Aorta (tissue), 5 donors: ENCODE measurements at places on chromosomes 2 and 18.

GRCh38 chr18:75364512-75365253 is 62.8 kb downstream of the SMIM21 start:
- DNase-seq, result no peak

DNA sequence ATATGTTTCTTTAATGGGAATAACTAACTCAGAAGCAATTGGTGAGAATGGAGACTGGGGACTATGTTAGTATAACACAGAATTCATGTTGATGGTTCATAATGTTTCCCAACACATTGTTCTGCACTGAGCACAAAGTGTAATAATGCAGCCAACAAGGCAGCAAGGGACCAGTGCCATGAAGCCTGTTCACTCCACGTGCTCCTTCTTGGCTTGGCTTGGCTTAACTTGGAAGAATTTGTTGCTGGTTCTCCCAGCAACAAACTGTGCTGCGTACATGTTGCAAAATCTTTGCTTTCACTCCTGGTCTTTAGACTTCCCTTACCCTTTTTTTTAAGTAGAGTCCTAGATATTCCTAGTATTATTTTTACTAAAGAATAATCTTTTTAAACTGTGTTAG is 129.7 kb downstream of the MAP3K20 start:
- peak; percentile 85 for DNase-seq

GRCh38 chr2:6454286-6454990 is 411.3 kb downstream of the CMPK2 start:
- no peak for DNase-seq

GRCh38 chr2:73614997-73615396 is 27.2 kb downstream of the NAT8 start:
- no peak for DNase-seq

DNA sequence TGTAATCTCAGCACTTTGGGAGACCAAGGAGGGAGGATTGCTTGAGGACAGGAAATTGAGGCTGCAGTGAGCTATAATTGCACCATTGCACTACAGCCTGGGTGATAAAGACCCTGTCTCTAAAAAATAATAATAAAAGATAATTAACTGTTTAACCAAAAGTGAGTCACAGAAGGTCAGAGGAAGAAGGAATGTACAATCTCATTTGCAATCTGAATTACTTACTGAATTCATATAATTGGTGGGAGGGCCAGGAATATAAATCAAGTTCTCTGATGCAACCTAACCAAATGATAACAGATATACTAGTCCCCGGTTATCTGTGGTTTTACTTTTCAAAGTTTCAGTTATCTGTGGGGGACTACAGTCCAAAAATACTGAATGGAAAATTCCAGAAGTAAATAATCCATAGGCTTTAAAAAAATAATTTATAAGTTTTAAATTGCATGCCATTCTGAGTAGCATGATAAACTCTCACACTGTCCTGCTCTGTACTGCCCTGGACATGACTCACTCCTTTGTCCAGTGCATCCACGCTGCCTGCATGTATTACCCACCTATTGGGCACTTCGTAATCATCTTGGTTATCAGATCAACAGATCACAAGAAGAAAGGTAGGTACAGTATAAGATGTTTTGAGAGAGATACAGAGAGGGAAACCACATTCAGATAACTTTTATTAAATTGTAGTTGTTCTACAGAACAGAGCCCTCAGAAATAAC is 12.8 kb upstream of the MATN3 start:
- DNase-seq, result no peak

DNA sequence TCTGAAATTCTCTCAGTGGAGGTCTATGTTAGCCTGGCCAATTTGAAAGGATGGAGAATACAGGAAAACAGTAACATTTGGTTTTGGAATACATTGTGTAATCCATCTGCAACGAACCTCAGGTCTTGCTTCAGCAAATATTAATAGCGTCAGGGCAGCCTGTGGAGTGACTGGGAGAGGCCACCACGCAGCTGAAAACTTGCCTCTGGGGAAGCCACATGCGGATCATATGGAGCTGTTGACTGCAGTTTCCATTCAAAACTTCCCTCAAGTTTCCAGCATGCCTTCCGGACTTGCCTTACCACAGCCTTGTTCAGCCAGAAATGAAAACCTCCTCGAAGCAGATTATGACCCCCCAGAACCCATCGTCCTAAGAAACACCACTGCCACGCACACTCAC is 25.7 kb downstream of the BCL11A start:
- no peak for DNase-seq

- DNase-seq, result no peak
Measured at GRCh38 chr2:56287508-56287907, 103.7 kb downstream of the CCDC85A start.

DNA sequence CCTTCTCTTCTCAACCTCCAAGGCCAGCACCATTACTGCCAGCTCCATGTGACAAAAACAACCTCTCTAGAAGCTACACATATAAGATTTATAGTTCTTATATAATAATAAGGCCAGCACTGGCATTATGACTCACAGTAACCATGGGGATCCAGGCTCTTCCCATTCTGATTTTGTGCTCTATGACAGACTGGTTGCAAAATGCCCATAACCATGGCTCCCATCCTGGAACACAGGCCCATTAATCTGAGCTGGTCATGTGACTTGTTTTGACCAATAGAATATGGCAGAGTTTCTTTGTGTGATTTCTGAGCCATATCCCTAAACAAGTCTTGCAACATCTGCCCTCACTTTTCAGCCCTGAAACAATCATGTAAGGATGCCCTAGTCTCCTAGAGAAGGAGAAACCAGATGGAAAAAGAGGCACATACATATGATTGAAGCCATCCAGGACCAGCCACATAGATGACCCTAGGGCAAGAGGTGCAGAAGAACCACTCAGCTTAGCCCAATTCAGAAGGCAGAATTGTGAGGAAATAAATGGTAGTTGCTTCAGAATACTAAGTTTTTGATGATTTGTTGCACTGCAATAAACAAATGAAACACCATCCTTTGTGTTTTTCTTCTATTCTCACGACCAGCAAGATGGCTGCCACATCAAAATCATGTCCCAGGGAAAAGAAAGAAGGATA is 173.9 kb downstream of the SUCLG1 start:
- no peak for DNase-seq

GRCh38 chr2:219499555-219499954 is 864 bp downstream of the GMPPA start:
- DNase-seq, result no peak

GRCh38 chr18:8983195-8983594 is 119.3 kb upstream of the NDUFV2 start:
- DNase-seq, result no peak

DNA sequence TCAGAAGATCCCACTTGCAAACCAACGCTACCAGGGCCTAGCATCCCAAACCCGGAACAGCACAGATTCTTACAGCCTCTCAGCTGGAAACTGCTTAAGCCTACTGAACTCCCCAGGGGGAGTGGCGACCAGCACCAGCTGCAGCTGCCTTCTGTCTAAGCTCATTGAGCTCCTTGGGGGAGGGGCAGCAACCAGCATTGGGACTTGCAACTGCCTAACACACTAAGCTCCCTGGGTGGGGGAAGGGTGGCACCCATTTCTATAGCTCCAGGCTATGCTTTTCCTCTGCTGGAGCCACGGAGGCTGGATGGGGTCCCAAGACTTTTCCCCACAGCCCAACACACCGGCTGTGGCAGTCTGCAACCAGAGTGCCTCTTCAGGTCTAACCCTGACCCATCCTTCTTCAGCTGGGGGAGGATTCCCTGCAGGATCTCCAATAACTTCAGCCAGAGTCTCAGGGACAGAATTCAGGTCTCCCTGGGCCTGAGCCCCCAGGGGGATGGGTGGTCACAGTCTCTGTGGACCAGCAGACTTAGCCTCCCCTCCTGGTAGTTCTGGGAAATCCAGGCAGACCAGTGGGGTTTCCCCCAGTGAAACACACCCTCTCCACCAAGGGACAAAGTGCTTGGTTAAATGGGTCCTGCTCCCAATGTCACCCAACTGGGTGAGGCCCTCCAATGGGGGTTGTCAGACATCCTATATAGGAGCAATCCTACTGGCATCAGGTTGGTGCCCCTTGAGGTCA is 45.9 kb upstream of the ITGA4 start:
- peak; percentile 58 for DNase-seq

DNA sequence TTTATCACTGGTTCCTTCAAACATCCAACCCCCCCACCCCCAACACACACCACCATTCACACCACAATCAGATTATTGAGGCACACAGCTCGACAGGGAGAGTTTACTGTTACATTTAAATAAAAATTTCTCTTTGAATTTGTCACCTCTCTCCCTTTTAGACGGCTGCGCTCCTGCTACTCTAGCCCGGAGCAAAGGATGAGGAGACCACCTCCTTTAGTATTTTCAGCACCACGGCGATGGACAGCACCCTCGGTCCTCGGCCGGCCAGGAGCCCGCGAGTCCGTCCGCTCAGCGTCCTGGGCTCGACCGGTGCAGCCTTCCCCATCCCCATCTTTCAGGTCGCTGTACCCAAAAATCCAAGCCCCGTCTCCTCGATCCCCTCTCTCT is 892 bp downstream of the CELF4 start:
- peak; percentile 88 for DNase-seq

DNA sequence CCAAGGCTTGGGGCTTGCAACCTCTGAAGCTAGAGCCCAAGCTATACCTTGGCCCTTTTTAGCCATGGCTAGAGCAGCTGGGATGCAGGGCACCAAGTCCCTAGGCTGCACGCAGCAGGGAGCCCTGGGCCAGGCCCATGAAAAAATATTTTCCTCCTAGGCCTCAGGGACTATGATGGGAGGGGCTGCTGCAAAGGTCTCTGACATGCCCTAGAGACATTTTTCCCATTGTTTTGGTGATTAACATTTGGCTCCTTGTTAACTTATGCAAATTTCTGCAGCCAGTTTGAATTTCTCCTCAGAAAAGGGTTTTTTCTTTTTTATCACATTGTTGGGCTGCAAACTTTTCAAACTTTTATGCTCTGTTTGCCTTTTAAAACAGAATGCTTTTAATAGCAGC is 56.9 kb upstream of the LHCGR start:
- no peak for DNase-seq

DNA sequence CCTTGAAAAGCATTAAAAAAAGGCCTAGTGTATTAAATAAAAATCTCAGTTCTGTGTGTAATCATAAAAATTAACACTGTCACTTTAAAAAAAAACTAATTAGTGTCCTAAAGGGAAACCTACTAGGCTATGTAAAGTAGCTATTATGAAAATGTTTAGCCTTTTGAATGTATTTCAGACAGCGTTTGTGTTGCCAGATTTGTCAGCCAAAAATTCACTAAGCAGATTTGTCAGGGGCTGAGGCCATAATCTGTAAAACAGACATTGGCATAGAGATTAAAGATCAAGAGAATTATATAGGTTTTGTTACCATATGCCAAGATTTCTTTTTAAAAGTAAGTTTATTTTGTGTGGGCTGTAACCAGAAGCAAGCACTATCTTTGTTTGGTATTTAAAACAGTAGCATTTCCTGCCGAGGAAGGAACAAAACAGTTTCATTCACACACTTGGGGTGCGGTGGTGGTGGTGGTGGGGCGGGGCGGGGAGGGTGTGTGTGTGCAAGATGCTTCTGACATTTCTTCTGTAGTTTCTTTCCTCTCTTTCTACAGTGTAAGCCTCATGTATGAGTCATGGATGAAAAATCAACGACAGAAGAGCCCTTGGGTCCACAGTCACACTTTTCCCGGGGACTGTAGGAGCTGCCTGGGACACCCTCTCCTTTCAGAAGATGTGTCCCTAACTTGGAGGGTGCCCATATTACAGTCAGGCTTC is 328.5 kb upstream of the FANCL start:
- no peak for DNase-seq

DNA sequence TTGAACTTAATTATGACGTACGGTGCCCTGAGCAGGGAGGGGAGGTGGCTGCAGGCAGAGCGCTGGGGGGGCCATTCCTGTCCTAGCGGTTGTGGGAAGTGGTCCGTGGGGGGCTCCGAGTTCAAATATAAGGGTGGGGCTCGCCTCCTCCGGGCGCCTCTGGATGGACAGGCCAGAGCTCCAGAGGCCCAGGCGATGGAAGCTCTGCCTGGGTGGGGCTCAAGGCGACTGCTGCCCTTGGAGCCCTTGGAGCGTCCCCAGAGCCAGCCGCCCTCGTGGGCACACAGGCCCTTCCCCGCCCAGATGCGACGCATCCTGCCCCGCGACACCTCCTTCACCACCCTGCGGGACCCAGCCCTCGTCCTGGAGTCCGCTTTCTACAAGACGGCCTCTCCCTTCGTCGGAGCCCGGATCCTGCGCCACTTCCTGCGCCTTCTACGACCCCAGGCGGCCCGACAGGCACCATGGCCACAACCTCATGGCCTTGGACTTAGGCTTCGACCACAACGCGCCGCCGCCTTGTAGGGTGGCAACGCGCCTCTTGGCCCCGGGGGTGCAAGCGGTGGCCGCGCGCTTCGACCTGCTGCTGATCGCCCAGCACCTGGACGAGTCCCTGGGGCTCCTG is 10.5 kb downstream of the AQP12B start:
- DNase-seq, result no peak
